Stimulated activated naive CD8-positive, alpha-beta T cell treated with anti-CD3 and anti-CD28 coated beads, Interleukin-15, amount 100 ng/mL, for 72 hours (primary cell): ENCODE measurements at places on chromosomes 7 and 10.
A peak's percentile ranks its signal among the peaks of the same experiment; 100 is the strongest.

DNA sequence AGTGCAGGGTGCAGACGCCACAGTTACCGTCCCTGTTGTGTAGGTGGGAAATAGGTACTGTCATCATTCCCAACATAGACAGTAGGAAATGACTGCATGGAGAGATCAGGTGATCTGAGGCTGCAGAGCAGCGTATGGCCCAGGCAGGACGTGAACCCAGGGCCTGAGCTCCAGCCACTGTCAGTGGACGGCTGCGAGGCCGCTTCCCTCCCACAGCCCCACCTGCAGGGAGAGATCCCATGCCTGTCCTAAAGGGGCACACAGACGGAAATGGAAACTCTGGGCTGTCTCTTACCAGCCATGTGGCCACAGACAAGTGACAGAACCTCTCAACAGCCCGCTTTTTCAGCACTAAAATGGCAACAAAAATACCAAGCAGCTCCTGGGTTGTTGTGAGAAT, 44.5 kb upstream of the MNX1 start:
- DNase-seq: no peak

- peak; percentile 13 for DNase-seq
These were observed 713 bp downstream of the IMMP2L start for GRCh38 chr7:111561654-111561903.

- no peak for DNase-seq
These were observed 49.5 kb downstream of the GNAI1 start for GRCh38 chr7:80183900-80184685.

- DNase-seq: no peak
These were observed 9.4 kb upstream of the ZNF107 start for GRCh38 chr7:64656489-64656888.

DNA sequence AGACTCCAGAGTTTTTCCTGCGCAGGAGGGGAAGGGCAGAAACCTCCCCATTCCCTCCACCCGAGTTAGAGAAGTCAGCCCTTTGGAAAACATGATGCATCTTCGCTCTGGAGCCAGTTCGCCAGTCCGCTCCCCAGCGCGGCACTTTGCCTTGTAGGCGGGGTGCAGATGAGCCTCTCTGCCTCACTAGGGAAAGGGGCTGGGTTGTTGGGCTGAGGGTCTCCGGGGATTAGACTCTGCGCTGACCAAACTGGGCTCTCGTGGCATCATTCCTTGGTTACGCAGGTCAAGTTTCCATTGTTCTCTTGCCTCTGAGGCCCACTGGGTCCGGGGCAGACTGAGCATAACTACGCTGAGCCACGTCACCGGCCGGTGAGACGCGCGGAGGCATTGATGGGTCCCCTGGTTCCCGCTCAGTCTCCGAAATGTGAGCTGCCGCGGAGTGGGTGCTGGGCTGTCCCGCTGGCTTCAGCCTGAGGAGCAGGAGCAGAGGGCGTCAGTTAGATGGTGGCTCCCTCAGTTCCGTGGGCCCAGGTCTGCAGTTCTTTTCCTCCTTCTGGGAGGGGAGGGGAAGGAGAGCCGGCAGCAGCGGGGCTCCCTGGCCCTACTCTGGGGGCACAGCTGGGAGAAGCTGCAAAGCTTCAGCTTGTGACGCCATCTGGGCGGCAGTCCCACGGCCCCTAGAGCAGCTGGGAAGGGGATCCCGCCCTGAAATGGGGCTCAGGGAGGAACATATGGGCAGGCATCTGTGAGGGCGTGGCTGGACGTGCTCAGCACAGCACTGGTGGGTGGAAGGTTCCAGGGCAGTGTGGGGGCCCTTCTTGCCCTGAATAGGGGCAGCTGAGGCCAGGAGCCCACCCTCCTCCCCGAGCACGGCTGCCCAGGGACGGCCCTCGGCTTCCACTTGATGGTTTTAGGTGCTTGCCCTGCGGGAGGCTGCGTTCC, 121.3 kb upstream of the BTBD16 start:
- no peak for DNase-seq

GRCh38 chr10:60767424-60767823, 10.9 kb upstream of the CDK1 start:
- no peak for DNase-seq

DNA sequence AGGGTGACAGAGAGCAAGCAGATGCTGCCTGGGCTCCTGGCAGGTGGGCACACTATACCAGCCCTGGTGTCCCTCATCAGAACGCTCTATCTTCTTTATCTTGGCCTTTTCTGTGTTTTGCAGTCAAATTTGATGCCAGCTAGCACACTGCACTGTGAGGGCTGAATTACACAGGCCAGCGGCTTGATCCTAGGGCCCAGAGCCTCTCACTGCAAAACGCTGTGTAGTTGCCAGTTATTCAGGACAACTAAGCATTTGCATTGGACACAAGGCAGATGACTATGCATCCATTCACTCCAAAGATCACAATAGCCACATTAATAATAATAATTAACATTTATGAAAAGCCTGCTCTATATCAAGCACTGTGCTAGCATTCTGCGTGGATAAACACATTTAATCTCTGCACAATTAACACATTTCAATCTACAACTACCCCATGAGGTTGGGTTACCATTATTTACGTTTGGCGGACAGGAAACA, 100.3 kb downstream of the PAXIP1 start:
- no peak for DNase-seq

DNA sequence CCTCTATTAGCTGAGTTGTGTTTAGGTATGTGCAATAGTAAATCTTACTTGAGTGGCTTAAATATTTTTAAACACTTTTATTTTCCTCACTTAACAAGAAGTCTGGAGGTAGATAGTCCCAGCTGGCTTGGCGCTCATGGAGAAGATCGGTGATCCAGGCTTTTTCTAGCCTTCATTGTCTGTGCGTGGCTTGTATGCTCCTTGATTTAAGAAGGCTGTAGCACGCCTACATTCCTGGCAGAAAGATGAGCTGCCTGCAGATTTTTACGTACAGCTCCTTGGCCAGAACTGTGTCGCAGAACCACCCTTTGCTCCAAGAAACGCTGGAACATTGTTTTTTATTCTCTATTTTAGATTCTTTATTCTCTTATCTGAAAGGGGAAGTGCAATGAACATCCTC, 284.1 kb downstream of the KIF20B start:
- no peak for DNase-seq

DNA sequence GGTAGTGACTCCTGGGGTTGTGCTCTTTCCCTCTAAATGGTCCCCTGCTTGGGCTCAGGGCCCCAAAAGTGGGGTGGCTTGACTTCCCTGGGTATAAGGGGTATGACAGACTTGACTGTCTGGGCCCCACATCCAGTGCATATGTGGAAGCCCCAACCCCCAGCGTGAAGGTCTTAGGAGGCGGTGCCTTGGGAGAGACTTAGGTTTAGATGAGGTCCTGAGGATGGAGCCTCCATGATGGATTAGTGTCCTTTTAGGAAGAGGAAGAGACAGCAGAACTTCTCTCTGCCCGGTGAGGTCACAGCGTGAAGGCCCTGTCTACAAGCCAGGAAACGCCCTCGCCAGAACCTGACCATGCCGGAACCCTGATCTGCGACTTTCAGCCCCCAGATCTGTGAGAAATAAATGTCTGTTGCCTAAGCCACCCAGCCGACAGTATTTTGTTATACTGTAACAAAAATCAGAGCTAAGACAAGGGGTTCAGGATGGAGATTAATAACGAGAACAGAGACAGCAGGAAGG, 23.8 kb downstream of the PODXL start:
- DNase-seq: no peak

GRCh38 chr10:106931853-106932249, 232.7 kb downstream of the SORCS1 start:
- no peak for DNase-seq

- DNase-seq: no peak
These were observed 18.1 kb downstream of the HGF start for GRCh38 chr7:81751619-81752317.

DNA sequence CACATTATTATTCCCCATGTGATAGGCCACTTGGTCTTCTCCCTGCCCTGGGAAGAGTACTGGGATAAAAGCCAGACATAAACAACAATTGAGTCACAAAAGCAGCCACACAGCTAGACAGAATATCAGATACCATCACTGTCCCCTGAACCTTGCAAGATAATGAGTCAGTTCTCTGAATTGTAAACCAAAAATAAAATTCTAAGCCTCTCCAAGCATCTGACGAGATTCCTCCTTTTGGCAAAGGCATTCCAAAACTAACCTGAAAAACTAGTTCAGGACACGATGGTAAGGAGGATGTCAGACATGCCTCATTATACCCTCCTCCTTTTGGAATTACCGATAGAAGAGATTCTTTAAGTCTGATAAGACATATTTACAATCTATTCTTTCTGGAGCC, 450.7 kb downstream of the HTR7 start:
- DNase-seq: no peak

DNA sequence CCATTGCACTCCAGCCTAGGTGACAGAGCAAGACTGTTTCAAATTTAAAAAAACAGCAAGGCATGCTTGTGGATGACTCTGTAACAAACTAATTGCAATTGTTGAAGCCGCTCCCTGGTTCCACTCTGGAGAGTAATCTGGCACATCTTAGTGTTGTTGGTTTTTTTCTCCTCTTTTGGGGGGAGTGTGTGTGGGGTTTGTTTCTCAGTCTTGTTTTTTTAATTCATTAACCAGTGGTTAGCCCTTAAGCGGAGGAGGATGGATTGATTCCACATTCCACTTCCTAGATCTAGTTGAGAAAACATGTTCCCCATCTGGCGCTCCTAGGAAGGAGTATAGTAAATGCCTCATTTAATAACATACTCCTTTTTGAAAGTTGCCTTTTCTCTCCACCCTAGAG, 8.6 kb upstream of the ZNF713 start:
- no peak for DNase-seq

DNA sequence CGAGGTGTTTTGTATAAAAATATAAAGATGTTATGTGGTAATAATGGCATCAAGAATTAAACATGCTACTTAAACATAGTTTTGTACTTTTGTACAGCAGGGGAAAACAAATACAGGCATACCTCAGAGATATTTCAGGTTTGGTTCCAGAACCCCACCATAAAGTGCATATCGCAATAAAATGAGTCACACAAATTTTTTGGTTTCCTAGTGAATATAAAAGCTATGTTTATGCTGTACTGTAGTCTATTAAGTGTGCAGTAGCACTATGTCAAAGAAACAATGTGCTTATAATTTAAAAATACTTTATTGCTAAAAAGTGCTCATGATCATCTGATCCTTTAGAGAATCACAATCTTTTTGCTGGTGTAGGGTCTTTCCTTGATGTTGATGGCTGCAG, 17.8 kb downstream of the LRRTM3 start:
- no peak for DNase-seq

DNA sequence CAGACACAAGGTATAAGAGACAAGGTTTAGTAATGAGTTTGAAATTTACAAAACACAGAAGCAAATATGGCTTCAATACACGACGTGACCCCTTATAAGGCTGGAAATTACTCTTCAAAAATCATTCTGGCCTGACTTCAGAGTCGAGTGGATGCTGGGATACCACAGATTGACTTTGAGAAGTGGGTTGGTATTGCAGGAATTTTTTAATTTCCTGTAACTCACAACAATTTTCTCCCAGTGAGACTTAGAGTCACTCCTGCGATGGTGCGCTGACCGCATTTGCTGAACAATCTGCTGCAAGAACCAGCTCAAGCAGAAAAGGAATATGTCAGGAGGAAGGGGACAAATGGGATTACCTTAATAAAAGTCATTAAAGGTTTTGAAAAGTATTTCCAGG, 132.1 kb downstream of the EMX2 start:
- no peak for DNase-seq

DNA sequence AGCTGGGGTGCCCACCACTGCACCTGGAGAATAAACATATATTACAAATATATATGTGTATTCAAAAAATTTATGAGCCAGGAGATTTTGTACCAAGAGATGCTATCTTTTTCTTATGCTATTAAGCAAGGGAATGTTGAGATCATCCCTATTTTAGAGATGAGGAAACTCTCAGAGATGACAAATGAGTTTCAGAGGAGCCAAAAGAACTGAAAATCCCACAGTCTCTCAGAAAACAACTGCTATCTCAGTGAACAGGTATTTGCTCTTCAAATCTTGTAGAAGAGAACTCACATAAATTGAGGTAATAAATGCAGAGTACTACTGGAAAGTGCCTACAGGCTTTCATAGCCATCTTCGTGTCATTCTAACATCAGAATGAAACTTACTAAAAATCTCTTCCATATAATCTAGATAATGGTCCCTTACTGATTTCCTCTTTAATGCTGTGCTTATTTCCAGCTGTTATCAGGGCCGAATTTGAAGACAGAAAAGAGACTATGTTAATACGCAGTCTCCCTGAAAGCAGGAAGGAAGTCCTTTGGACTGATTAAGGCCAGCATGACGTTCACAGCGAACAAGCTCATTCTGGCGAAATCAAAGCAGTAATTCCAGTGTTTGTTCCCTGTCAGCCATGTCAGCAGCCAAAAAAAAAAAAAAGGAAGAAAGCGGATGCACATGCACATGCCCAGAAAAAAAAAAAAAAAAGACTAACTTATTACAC, 29.4 kb upstream of the ANAPC16 start:
- DNase-seq: no peak

DNA sequence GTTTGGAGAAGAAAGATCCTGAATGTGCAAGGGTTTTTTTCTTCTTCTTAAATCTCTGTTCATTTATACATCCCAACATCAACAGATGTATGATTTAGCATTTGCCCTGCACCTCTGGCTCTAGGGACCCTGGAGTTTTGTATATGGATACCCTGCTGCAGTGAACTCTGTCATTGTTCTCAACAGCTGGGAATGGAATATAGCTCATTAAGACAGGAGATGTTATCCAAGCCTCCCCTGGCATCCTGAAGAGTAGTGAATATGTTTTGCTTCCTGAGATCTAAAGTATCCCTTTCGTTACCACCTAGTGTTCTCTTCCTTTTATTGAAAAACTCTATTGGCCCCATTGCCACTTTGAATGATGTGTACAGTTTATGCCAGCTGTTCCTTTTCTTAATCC, 275.9 kb downstream of the EXOC4 start:
- no peak for DNase-seq

DNA sequence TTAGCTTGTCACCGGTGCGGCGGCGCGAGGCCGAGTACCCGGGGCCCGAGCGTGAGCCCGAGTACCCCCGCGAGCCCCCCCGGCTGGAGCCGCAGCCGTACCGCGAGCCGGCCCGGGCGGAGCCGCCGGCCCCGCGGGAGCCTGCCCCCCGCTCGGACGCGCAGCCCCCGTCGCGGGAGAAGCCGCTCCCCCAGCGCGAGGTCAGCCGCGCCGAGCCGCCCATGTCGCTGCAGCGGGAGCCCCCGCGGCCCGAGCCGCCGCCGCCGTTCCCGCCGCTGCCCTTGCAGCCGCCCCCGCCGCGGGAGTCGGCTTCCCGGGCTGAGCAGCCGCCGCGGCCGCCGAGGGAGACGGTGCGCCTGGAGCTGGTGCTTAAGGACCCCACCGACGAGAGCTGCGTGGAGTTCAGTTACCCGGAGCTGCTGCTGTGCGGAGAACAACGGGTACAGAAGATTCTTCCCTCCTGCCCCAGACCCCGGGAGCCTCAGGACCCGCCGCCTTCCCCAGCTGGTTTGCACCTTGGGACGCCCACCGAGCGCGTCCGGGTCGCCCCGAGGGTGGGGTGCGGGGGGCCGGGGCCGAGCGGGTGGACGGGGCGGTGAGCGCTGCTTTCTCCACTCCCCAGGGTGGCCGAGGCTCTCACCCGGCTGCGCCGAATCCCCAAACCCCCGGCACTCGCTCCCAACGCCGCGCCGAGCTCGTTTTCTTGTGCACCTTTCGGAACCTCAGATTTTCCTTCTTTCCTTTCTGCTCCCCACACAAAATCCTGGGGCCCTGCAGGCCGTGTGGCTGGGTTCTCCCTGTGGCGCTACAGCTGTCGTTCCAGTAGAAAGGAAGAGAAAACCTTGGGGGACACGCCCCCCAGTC, 708 bp downstream of the UBN2 start:
- DNase-seq: peak; percentile 40

- DNase-seq: no peak
These were observed 75.9 kb upstream of the PCBD1 start for GRCh38 chr10:70964245-70964644.

- DNase-seq: no peak
These were observed 277.6 kb upstream of the SORCS1 start for GRCh38 chr10:107442035-107442505.
